ENCODE measurements at places on chromosomes 16 and 17.
A peak's percentile ranks its signal among the peaks of the same experiment; 100 is the strongest.

DNA sequence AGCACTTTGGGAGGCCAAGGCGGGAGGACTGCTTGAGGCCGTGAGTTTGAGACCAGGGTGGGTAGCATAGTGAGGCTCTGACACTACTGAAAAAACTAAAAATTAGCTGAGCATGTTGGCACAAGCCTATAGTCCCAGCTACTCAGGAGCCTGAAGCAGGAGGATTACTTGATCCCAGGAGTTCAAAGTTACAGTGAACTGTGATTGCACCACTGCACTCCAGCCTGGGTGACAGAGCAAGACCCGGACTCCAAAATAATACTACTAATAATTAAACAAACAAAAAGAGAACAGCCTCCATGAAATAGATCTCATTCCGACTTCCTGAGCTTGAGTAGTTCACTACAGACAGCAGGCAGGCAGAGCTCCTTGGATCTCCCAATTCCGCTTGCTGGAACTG lies 2.7 kb upstream of the RBBP6 start:
- no peak overlapping the region for H3K4me3 ChIP-seq
- H3K27me3 ChIP-seq: no peaks in the 10 kb centered on the region
- H3K4me1 ChIP-seq: peaks cover 9% of the 10 kb centered on the region
- no peak overlapping the region for H3K27ac ChIP-seq
- H3K36me3 ChIP-seq: no peaks in the 10 kb centered on the region
- no peak for DNase-seq

GRCh38 chr16:76466871-76467270 lies 189.7 kb downstream of the CNTNAP4 start:
- no peaks in the 10 kb centered on the region for H3K36me3 ChIP-seq
- H3K4me3 ChIP-seq: no peak overlapping the region
- no peak for DNase-seq
- H3K4me1 ChIP-seq: no peaks in the 10 kb centered on the region
- no peaks in the 10 kb centered on the region for H3K27me3 ChIP-seq

- H3K27me3 ChIP-seq: no peaks in the 10 kb centered on the region
- DNase-seq: no peak
- H3K27ac ChIP-seq: no peak overlapping the region
These were observed 19.8 kb downstream of the RAD51D start for GRCh38 chr17:35099908-35100307.

DNA sequence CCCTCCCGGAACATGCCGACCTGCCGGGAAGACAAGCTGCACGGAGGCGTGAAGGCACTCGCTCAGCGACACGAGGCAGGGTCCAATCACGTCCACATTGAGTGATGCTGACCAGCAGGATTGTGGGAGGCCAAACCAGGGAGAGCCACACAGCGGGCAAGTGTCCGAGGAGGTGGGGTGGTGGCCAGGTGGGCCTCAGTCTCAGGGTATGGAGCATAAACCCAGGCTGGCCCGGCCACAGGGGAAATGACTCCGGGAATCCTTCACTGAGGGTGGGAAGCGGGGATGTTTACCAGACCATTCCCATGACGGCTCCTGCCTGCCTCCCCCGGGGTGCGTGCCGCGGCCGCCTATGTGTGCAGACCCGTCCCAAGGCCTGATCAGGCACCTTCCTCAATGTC lies 62.5 kb downstream of the RPH3AL start:
- no peaks in the 10 kb centered on the region for H3K4me1 ChIP-seq
- no peaks in the 10 kb centered on the region for H3K36me3 ChIP-seq
- no peak for DNase-seq

DNA sequence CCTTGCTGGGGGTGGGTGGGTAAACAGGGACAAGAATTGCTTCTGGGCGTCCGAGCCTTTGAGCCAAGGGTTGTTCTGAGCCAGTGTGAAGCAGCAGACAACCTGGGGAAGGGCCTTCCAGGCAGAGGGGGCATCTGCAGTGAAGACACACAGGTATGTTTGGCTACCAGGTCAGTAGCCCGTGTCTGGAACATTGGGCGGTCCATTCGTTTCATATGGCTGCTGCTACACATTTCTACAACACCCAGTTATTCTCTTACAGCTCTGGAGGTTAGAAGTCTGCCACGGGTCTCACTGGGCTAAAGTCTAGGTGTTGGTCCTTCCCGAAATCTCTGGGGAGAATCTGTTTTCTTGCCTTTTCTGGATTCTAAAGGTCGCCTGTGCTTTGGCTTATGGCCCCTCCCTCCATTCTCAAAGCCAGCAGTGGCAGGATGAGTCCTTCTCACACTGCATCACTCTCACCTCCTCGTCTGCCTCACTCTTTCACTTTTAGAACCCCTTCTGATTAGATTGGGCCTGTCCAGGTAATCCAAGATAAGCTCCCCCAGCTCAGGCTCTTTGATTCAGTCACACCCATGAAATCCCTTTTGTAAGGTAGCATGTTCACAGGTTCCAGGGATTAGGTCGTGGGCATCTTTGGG lies 136.1 kb downstream of the CLEC16A start:
- peak overlapping the region; percentile 87 for H3K27ac ChIP-seq
- no peaks in the 10 kb centered on the region for H3K27me3 ChIP-seq
- H3K4me1 ChIP-seq: peaks cover 63% of the 10 kb centered on the region
- DNase-seq: no peak
- no peak overlapping the region for H3K4me3 ChIP-seq

- H3K4me3 ChIP-seq: peak overlapping the region; percentile 88
- H3K27ac ChIP-seq: peak overlapping the region; percentile 51
- peak; percentile 10 for DNase-seq
- H3K36me3 ChIP-seq: peaks cover 11% of the 10 kb centered on the region
- peaks cover 3% of the 10 kb centered on the region for H3K4me1 ChIP-seq
These were observed 984 bp downstream of the CENPV start for GRCh38 chr17:16352303-16352666.

DNA sequence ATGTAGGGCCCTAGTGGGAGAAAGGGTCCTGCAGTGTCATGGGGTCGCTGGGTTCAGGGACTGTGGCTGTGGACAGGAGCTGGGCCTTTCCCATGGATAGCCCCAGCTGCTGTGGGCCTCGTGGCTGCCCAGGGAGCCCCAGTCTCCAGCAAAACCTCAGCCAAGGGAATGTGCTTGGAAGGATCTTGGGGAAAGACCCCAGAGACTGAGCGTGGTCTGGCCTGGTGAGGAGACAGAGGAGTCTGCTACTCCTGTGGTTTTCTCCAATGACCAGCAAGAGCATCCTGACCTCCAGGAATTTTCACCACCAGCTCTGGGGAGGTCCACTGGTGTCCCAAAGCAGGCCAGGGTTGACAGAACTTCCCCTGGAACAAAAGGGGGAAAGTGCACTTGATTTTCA lies 42.3 kb downstream of the RNF112 start:
- H3K4me3 ChIP-seq: no peak overlapping the region
- no peak overlapping the region for H3K27ac ChIP-seq
- no peak for DNase-seq
- no peaks in the 10 kb centered on the region for H3K36me3 ChIP-seq
- H3K4me1 ChIP-seq: peaks cover 12% of the 10 kb centered on the region

GRCh38 chr16:57048095-57048494 lies 44.3 kb upstream of the CPNE2 start:
- H3K4me3 ChIP-seq: no peak overlapping the region
- peaks cover 8% of the 10 kb centered on the region for H3K36me3 ChIP-seq
- no peak overlapping the region for H3K27ac ChIP-seq
- peaks cover 3% of the 10 kb centered on the region for H3K4me1 ChIP-seq
- no peak for DNase-seq

GRCh38 chr17:41536741-41537613 lies 8.9 kb upstream of the KRT19 start:
- H3K27ac ChIP-seq: no peak overlapping the region
- H3K4me1 ChIP-seq: peaks cover 11% of the 10 kb centered on the region
- H3K27me3 ChIP-seq: no peaks in the 10 kb centered on the region
- H3K36me3 ChIP-seq: no peaks in the 10 kb centered on the region
- no peak for DNase-seq
- no peak overlapping the region for H3K4me3 ChIP-seq

DNA sequence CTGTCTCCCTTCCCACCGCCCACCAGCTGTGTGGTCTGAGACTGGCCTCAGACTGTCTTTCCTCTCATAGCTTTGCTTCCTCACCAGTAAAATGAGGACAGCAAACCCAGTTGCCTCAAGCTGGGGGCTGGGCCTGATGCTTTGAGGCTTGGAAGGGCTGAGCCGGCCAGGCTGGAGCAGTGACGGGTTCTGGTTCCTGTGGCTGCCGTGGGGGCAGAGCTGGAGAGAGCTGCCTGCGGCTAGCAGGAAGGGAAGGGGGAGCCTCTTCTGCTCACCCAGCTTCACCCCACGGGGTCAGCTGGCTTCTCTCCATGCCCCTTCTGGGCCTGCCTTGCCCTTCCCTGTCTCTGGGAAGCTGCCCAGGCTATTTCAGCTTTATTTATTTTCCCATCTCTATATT lies 23.7 kb downstream of the LASP1 start:
- no peak overlapping the region for H3K4me3 ChIP-seq
- peak; percentile 36 for DNase-seq
- H3K36me3 ChIP-seq: peaks cover 46% of the 10 kb centered on the region
- H3K4me1 ChIP-seq: peaks cover 29% of the 10 kb centered on the region
- H3K27me3 ChIP-seq: no peaks in the 10 kb centered on the region

- no peaks in the 10 kb centered on the region for H3K36me3 ChIP-seq
- H3K27ac ChIP-seq: peak overlapping the region; percentile 79
- H3K27me3 ChIP-seq: no peaks in the 10 kb centered on the region
These were observed 541 bp downstream of the ZNF18 start for GRCh38 chr17:11996722-11997146.

DNA sequence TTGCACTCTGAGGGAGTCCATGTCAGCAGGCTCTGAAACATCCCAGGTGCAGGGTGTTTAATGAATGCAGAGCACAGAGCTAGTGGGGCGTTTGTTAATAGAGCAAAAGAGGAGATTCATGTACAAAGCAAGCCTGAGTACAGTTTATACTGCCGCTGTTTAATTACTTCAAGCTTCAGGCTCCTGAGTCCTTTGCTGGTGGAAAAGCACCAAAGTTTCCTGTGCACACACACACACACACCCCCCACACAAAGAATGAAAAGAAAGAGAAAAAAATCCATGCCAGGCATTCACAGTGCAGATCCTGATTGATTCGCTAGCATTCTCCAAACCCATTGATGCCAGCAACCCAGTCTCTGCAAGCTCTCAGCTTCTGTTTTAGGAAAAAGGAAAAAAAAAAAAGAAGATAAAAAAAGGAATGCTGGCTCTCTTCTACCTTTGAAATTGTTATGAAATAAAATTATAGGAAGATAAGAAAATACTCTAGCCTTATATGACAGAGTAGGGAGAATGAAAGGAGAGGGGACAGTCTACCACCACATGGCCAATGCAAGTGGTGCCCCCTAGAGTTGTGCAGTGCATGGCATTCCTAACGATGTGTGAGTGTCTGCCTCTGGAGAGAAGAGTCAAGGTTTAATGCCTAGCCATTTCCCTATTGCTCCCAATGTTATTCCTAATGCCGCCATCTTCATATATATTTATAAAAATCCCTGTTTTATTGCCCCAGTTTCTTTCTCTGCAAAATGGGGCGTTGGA lies 216.5 kb downstream of the TMEM114 start:
- H3K27ac ChIP-seq: no peak overlapping the region
- DNase-seq: no peak
- H3K4me3 ChIP-seq: no peak overlapping the region
- no peaks in the 10 kb centered on the region for H3K27me3 ChIP-seq
- H3K36me3 ChIP-seq: no peaks in the 10 kb centered on the region
- H3K4me1 ChIP-seq: no peaks in the 10 kb centered on the region

- peaks cover 4% of the 10 kb centered on the region for H3K4me1 ChIP-seq
- no peak overlapping the region for H3K4me3 ChIP-seq
- peak; percentile 67 for DNase-seq
- no peaks in the 10 kb centered on the region for H3K27me3 ChIP-seq
These were observed 1.3 kb upstream of the RDM1 start for GRCh38 chr17:35931794-35932425.

DNA sequence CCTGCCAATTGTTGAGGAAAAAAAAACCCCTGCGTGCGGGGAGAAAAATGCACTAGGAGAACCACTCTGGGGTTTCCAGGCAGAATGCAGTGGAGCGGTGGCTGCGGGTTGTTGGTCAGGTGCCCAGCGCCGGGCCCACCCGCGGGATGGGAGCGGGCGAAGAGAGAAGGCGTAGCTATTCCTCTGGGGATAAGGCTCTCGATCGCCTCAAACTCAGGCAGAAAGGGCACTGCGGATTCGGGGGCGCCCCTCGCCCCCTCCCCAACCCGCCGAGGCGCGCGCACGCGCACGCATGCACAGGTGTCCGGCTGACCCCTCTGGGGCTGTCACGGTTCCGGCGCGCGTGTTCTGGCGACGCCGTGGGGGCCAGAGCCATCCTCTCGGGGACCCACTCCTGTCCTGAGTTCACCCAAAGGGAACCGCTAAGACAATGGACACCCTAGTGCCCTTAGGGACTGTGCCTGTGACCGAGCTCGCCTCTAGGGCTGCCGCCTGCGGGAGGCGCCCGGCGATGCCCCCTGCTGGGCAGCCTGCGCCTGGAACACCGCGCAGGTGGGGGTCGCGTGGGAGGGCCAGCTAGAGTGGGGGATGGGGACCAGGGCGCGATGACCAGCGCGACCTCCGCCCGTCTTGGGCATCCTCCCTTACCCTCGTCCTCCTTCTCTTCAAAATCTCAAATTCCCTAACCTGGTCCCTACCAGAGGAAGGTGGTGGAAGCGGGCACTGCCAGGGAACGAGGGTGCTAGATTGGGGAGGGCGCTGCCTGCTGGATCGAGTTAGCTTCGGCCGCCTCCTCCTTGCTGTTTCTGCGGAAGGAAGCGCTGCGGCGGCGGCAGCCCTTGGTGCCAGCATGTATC lies 14.4 kb upstream of the CBX8 start:
- no peak for DNase-seq
- H3K27ac ChIP-seq: no peak overlapping the region
- H3K36me3 ChIP-seq: no peaks in the 10 kb centered on the region

DNA sequence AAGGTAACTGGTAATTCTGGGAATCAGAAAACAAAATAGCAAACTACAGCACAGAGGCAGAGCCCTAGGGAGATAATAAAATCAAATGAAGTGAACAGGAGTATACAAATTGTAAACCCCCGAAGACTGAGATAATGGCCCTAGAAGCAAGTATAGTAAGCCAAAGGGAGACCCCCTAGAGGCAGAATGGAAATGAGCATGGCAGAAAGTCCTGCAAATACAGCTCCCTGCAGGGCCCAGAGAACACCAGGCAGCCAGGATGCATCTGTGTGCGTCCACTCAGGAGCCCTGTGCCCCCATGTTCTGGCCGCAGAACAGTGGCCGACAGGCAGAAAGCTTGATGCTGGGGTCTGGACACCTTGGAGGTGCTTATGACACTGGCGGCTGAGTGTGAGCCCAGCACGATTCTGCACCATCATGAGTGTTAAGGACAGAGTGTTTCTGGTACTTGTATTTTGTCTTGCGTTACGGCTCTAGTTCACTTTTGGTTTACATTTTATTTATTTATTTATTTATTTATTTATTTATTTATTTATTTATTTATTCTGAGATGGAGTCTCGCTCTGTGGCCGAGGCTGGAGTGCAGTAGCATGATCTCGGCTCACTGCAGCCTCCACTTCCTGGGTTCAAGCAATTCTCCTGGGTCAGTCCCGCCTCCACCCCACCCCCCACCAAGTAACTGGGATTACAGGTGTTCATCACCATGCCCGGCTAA lies 48.7 kb downstream of the RGS9 start:
- H3K27me3 ChIP-seq: no peaks in the 10 kb centered on the region

DNA sequence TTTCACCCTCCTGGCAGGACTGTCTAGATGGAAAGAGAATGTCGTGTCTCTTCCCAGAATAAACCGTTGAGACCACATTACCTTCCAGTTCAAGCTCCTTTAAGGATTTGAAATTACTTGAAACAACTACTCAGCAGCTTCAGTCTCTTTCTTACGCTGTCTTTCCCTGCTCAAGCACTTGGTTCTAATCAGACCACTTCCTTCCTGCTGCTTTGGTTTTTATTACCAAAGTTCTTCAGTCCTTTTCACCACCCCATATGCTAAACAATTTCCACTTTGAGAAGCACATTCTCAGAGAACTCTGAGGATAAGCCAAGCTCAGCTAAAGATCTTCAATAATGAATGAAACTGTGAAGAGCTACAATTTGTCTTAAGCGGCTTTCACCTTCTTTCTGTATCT lies 105.4 kb downstream of the STX8 start:
- H3K27me3 ChIP-seq: no peaks in the 10 kb centered on the region
- H3K4me3 ChIP-seq: no peak overlapping the region
- no peaks in the 10 kb centered on the region for H3K36me3 ChIP-seq
- no peak overlapping the region for H3K27ac ChIP-seq
- peaks cover 12% of the 10 kb centered on the region for H3K4me1 ChIP-seq
